ENCODE measurements at places on chromosomes 6 and 20. TPM values are rescaled to one million over a fixed set of nuclear protein-coding genes. Genes with fewer than 3 reads are reported as not detected.

C6orf141 gene
- 0.77 TPM for total RNA-seq

HBS1L gene
- total RNA-seq: 98.2 TPM

PTCHD4 gene
- 10.0 TPM for total RNA-seq

GCM1 gene
- total RNA-seq: not detected

MICAL1 gene
- total RNA-seq: 28.6 TPM

THEMIS gene
- total RNA-seq: 0.22 TPM

PRSS16 gene
- 0.66 TPM for total RNA-seq

ENPP4 gene
- 18.4 TPM for total RNA-seq

LPA gene
- total RNA-seq: 0.93 TPM

SNAP91 gene
- total RNA-seq: 68.5 TPM

SNAP25 gene
- 162 TPM for total RNA-seq

PTGIS gene
- 17.7 TPM for total RNA-seq

OVOL2 gene
- total RNA-seq: 1.1 TPM
